Right renal pelvis (tissue), 4 donors: ENCODE measurements at places on chromosomes 3 and 15.

DNA sequence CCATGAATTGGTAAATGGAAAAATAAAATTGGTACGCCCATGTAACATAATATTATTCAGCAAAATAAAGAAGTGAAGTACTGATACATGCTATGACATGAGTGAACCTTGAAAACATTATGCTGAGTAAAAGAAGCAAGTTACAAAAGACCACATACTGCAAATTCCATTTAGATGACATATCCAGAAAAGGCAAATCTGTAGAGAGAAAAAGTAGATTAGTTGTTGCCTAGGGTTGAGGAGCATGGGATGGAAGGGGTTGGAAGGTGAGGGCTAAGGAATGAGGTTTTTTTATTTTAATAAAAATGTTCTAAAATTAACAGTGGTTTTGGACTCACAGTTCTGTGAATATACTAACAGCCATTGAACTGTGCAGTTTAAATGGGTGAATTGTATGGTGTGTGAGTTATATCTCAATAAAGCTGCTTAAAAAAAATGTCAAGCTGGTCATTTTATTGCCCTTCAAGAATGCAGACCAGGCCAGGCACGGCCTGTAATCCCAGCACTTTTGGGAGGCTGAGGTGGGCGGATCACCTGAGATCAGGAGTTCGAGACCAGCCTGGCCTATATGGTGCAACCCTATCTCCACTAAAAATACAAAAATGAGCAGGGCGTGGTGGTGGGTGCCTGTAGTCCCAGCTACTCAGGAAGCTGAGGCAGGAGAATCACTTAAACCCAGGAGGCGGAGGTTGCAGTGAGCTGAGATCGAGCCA is 8.1 kb upstream of the DLG1 start:
- no peak for DNase-seq

- DNase-seq, result no peak
These were observed 37.3 kb upstream of the ALG1L2 start for GRCh38 chr3:130044370-130044769.

- DNase-seq, result no peak
These were observed 53.6 kb upstream of the RPL35A start for GRCh38 chr3:197896421-197896820.

DNA sequence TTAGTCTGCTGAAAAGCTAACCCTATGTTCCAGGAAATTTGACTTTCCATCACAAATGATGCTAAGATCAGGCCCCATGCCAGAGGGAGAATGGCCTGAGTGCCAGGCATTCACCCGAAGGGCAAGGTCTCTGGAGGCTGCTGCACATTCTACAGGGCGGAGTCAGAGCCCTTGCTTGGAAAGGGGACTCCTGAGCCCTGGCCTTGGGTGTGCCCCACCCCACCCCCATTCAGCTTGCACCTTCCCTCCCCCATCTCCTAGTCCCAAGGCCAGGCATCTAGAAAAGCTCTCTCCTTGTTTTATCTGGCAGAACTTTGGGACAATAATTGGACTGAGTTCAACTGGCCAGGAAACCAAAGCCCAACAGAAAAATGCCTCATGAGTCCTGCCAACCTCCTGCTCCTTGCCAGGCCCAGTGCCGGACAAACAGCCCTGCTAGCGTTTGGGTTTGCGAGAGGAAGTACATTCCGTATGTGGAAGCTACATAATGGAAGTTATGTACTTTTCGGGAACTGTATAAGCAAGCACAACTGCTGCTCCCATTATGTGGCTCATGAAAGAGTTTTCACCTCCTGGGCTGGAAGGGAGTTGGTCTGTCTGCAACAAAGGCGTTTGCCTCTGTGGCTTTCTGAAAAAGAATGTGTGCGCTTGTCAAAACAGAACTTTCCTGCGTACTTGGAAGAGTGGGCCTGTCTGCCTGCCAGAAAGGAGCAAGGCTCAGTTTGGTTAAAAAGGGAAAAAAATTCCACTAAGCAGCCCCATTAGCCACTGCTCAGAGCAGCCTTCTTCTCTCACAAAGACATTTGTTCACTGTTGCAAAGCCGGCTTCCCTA is 321.5 kb upstream of the CTNNB1 start:
- DNase-seq, result peak; percentile 5

GRCh38 chr15:63339006-63339766 is 42.5 kb downstream of the CA12 start:
- no peak for DNase-seq

DNA sequence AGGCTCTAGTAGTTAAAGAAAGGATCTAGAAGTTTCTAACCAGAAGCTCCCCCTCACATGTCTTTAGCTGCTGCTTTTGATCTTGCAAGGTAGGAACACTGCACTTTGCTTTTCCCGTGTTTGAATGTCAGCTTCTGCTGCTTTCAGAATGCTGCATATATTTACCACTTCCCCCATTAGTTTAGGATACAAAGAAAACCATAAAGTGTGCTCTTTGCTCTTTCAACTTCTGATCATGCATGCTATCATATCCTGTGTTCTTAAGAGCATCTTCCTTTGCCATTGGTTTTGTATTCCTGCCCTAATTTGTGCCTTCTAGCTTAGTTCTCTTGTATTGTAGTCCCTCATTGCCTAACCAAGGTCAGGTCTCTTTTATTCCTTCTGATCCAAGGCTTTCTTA is 43.3 kb downstream of the ZNF609 start:
- DNase-seq, result no peak
